ENCODE measurements at places on chromosomes 5 and 9.

GRCh38 chr9:133044661-133045060 is 13.9 kb downstream of the GTF3C5 start:
- DNase-seq, result no peak

- DNase-seq, result no peak
These were observed 96.6 kb downstream of the BRINP1 start for GRCh38 chr9:119272500-119273211.

DNA sequence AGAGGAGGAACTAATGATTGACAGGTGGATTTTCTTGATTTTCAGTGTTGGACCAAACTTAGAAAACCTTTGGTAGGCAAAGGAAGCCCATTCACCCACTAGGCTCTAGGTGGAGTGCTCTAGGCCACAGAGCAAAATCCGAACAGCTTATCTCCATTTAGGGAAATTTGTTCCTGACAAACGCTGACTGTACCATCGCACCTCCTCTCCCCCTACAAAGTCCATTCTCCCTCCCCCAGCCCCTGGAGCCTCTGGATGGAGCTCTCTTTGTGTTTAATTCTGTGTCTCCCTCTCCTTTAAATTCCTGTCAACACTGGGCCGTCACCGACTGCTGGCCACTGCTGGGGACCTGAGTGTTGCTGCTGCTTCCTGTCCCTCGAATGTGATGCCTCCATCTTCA is 350.1 kb upstream of the IRX2 start:
- DNase-seq, result no peak

- DNase-seq, result peak; percentile 62
These were observed 12.8 kb upstream of the SRP19 start for GRCh38 chr5:112848116-112848811.

DNA sequence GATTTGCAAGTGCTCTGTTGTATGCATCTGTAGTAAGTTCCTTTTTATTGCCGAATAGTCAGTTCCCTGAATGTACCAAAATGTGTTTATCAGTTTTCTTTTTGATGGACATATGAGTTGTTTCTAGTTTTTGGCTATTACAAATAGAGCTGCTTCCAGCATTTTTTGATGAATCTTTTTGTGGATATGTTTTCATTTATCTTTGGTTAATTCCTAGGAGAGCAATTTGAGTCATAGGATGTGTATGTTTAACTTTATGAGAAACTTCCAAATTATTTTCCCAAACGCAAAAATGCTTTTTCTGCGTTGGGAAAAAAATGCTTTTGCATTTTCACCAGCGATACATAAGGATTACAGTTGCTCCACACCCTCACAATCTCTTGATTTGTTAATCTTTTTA is 287.7 kb downstream of the FER start:
- DNase-seq, result no peak
